HAP-1 (cell line): ENCODE measurements at places on chromosomes 13 and 19.

DNA sequence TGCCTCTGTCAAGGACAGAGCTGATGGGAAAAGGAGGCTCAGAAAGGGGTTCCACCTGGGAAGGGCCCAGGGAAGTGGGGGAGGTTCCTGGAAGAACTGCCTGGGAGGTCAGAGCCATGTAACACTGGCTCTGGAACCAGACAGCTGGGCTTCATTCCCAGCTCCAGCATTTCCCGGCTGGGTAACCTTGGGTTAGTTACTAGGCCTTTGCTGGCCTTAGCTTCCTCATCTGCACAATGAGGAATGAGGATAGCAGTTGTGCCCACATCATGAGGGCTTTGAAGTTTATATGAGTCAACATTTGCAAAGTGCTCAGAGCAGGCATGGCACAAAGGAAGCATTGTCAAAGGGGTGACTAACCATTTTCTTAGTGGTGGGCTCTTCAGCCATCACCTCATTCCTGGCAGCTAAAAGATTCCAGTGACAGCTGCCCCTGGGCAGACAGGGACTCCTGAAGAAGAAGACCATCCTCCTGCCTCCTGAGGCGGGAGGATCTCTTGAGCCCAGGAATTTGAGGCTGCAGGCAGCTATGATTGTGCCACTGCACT, 1.7 kb upstream of the DNAJB1 start:
- DNase-seq, result no peak

GRCh38 chr13:44394658-44395057, 21.0 kb downstream of the SERP2 start:
- no peak for DNase-seq

DNA sequence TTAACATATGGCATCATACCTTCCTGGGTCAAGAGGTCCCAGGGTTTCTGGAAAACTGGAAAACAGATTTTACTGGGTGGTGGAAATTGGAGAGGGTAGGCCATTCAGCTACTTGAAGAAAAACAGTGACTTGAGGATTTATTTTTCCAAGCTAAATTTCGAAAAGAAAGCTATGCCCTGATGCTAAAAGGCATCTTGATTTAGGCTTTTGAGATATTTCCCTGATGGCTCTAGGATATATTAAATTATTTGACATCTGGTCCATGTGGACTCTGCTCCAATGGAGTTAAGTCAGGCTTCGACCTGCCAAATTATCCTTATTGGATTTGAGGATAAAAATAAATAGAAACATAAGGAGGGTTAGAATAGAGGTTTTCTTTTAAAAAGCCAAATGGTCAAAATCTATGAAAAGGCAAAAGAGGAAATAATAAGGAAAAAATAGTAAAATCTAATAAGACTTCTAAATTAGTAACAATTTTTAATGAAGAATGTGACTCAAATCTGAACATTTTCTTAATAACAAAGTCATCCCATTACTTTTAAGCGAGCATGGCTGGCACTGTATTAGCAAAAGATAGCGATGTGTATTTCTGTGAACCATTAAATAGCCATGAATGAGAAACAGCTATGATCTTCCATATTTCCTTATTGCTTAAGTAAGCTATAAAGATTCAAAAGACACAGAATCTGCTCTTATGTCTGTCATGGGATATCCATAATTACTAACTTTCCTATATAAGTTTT, 190.0 kb upstream of the MIR17HG start:
- no peak for DNase-seq

- no peak for DNase-seq
These were observed 520 bp downstream of the LGALS4 start for GRCh38 chr19:38812009-38812840.

GRCh38 chr13:51451134-51451466, 1.7 kb downstream of the INTS6 start:
- DNase-seq, result no peak

DNA sequence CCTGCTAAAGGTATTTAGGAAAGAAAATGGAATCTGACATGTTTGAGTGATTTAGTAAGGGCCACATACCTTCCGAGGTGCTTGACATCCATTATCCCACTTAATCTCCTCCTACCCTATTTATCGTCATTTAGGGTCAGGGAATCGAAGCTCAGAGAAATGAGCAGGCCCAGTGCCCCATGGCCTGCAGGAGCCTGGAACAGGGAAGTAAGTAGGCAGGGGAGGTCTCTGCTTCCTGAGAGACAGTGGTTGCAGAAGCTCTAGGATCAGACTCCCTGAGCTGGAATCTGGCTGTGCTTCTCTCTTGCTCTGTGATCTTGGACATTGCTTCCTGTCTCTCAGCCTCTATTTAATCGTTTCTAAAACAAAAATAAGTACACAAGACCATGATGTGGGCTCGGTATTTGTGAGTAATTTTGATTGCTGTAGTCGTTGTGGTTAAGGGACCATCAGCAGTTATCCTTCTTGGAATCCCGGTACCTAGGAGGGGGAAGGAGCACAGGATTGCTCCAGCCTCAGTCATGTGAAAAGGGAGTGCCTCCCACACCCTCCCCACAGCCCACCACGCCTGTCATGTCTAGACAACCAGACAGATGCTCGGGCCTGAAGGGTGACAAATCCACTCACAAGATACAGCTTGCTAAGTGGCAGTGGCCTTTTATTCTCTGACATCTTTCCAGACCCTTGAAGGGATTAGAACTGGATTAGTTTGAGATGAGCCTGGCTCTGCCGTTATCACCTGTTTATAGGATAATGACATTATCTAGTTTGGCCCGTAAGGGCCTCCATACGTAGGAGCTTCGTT, 169.2 kb upstream of the TSHZ3 start:
- DNase-seq, result no peak
